ENCODE measurements at places on chromosomes 3 and 15. TPM values are rescaled to one million over a fixed set of nuclear protein-coding genes. Genes with fewer than 3 reads are reported as not detected.

GRCh38 chr3:144011251-144011799, 39.7 kb downstream of the DIPK2A start:
- no peak for DNase-seq

GRCh38 chr3:162302983-162303624, 806.5 kb downstream of the OTOL1 start:
- DNase-seq = no peak

Gene CLRN1
- 3.4 TPM for total RNA-seq

Gene VGLL3
- 116 TPM for total RNA-seq

DNA sequence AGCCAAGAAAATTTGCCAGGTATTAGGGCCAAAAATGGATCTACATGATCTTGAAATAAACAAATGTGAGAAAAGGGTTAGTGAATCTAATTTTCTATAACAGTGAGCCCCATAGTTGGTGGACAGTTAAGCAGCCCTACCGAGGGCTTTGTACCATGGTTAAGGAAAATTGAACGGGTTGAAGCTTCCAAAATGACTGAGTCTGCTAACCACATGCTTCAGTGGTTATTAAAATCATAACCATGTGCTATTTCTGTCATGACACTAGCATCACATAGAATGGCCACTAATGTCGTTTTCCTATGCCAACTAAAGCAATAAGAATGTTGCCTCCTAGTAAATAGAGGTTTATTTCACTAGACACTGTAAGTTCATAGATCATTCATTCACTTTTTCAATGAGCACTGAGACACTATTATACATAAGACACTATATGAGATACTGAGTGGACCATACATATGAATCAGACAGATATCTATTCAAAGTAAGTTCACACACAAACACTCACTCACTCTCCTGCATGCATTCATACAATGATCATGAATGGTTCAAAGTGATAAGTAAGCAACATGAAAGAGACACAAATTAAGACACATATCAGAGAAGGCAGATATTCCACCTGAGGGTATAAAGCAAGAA, 4.3 kb downstream of the SST start:
- no peak for DNase-seq

DNA sequence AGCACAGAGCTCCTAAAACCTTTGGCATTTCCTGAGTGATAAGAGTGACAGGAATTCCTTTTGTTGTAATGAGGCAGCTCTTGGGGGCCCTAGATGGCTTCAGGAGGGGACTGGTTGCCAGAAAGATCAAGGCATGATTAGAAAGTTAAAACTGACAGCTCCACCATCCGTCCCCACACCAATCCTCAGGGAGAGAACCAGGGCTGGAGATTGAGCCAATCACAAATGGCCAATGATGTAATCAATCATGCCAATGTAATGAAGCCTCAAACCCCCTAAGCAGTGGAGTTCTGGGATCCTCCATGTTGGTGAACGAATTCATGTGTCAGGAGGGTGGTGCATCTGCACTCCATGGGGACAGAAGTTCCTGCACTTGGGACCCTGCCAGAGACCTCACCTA, 265.1 kb downstream of the OCA2 start:
- DNase-seq = no peak

Gene KIF23
- total RNA-seq = 17.6 TPM

DNA sequence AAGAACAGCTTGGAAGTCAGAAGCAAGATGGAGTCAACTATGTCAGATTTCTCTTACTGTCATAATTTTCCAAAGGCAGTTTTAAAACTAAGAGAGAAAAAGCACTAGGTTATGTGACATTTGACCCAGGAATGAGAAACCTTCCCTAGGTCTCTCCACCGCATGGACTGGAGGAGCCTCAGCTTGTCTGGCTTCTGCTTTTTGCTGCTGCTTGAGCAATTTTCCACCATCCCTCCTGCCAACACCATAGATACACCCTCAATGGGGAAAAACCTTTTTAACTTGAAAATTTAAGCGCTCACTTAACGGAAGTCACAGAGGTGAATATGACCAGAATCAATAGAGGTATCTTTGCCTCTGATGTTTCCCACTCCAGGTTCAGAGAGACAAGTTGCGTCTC, 17.8 kb upstream of the IREB2 start:
- no peak for DNase-seq

Gene EOMES
- total RNA-seq = 1.9 TPM

Gene B3GALNT1
- total RNA-seq = 18.3 TPM

- no peak for DNase-seq
Measured at GRCh38 chr15:63630036-63630751, 33.0 kb downstream of the FBXL22 start.

Gene RLBP1
- not detected for total RNA-seq

DNA sequence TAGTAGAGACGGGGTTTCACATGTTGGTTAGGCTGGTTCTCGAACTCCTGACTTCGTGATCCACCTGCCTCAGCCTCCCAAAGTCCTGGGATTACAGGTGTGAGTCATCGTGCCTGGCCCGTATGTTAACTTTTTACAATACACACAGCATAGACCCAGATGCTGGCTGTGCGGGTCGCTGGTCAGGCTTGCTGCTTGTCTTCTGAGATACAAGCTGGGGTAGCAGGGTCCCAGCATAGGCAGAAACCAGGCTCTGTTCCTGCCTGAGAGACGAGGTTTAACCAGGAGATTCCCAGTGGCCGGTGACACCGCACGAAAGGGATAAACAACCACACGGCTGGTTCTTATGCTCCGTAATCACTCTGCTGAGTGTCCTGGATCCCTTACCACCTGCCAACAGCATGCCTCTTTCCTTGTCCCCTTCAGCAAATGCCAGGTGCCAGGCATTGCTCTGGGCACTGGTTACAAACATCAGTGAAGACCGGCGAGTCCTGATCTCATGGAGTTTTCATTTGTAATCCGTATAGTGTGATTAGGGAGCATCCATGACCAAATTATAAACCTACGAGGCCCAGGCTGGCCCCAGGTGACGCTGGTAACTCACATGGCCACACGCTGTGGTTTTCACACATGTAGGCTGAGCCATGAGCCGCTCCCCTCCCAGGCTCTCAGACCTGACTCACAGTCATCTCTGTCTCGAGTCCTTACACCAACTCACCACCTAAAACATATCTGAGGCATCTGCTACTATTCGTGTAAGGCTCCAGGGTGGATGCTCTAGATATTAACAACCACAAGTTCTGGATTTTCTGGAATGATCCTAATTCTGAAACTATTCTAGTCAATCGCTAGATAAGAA, 125.7 kb downstream of the PDZRN3 start:
- no peak for DNase-seq

- no peak for DNase-seq
Measured at GRCh38 chr3:172099495-172099808, 60.1 kb downstream of the FNDC3B start.

Gene CFAP92
- 2.2 TPM for total RNA-seq

DNA sequence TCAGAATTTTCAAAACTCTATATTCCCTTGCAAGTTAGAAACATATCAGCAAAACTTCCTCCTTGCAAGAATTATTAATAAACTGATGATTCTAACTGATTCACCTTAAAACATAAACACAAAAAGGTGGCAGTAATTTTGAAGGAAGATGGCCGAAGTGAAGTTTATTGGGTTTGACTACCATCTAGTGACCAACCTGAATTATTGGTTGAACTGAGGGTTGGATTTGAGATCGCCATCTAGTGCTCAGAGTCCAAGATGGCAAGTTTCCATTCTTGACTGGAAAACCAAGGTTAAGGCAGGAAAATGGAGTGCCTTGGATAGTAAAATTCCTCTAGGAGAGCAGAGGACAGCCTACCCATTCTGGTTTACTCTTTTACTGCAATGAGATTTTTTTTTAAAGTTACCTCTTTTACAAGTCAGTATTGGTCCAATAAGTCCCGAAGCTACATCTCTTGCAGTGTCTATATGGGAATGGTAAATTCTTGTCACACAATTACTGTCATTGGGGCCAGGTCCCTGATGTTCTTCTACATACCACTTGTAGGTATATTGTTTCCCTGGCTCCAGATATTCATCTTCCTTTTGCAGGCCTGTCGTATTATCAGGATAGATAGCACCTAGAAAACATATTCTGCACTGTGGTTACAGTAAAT, 51.6 kb upstream of the CP start:
- peak; percentile 86 for DNase-seq

DNA sequence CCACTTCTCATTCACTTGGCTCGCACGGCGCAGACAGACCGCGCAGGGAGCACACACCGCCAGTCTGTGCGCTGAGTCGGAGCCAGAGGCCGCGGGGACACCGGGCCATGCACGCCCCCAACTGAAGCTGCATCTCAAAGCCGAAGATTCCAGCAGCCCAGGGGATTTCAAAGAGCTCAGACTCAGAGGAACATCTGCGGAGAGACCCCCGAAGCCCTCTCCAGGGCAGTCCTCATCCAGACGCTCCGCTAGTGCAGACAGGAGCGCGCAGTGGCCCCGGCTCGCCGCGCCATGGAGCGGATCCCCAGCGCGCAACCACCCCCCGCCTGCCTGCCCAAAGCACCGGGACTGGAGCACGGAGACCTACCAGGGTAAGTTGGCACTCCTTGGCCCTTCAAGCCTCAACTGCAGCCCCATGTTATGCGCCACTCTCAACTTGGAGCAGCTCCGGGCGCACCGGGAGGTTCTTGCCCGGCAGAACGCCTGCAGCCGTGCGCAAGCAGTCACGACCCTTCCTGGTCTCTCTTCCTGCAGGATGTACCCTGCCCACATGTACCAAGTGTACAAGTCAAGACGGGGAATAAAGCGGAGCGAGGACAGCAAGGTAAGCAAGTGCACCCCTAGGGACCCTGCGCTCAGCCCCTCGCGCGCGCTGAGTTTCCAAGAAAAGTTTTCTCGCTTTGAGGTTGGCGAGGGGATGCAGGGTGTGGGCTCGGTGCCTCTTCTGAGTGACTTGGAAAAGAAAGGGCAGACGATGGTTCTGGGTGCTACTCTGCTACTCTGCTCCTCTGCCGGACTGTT, at the start of gene BHLHE40:
BHLHE40 (plus strand) TSS at position 10 of the 801 bp plus-strand sequence; CDS start at position 292, 282 bp downstream.
- DNase-seq = no peak

GRCh38 chr3:139481116-139481515, 4.8 kb upstream of the RBP2 start:
- DNase-seq = no peak

Gene ERICH6
- not detected for total RNA-seq

Gene GPR156
- 0.96 TPM for total RNA-seq

GRCh38 chr3:50534681-50535330, 31.4 kb upstream of the CACNA2D2 start:
- DNase-seq = no peak

GRCh38 chr3:179760944-179761343, 108.1 kb downstream of the USP13 start:
- DNase-seq = no peak

Gene CHDH
- total RNA-seq = 0.48 TPM

GRCh38 chr3:189941679-189942078, 179.0 kb downstream of the P3H2 start:
- no peak for DNase-seq

DNA sequence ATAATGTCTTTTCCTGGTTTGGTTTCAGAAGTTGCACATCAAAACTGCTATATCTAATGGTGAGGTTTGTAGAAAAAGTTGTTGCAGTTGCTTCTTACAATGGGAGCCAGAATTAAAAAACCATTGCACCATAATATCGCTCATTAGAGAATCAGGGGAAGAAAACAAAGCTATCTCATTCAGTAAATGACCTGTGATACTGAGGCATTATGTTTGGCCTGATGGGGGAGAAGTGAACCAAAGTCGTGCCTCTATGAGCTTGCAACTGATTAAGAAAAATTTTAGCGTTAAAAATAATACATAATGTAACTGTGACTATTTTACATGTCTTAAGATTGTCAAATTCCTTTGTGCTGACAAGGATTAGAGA, 60.2 kb upstream of the ARHGEF26 start:
- DNase-seq = no peak

Gene IQGAP1
- 247 TPM for total RNA-seq

GRCh38 chr3:42696356-42697288, 6.0 kb downstream of the HHATL start:
- DNase-seq = no peak

Gene WDR93
- total RNA-seq = 1.7 TPM

Gene GNAI2
- total RNA-seq = 93.9 TPM

GRCh38 chr15:65529762-65530317, 423 bp upstream of the HACD3 start:
- DNase-seq = no peak

Gene B3GNT5
- 7.9 TPM for total RNA-seq

DNA sequence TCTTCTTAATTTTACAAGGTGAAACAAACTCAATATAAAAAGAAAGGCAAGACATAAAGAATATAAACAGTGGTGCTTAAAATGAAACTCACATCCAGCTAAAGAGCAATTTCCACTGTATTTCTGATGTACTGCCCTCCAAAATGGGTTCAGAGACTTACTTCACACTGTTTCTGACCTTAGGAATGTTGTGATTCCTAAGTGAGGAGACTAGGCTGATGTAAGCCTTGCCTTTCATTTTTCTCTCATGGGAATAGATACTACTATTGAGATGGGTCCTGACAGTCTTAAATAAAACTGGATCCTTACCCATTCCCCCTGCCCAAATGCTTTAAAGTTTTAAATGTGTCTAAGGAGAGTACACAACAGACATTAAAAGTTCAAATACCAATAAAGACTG, 86.9 kb downstream of the CBLB start:
- DNase-seq = no peak

GRCh38 chr3:142568393-142569017, 10.0 kb downstream of the ATR start:
- DNase-seq = no peak

Gene SLC12A1
- 33.5 TPM for total RNA-seq

DNA sequence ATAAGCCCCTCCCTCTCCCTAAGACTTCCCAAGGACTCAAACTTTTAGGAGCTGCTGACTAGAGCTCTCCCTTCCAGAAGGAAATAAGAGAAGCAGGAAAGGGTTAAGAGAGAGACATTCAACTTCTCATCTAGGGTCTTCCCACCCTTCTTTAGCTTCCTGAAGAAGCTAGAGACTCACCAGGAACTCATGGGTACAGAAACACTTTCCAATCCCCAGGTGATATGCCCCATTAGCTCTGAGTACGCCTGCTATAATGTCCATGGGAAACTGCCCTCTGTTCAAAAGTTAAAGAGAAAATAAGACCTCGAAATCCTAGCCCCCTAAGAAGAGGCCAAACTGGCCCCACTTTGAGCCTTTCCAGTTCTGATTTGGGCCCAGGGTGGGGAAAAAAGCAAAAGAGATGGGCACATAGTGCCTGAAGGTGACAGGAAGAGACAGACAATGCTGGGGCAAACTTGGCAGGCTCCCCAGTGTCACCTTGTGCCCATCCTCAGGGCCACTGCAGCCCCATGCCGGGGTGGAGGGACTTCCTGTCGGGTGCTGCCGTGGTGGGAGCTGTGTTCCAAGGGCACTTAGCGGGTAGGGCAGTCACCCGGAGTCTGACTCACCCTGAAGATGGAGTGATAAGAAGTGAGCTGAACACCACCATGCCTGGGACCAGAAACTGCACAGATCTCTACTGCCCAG, 29.5 kb downstream of the CCDC12 start:
- DNase-seq = peak; percentile 40

Data from umbilical cord (tissue), 2 donors.